Activated naive CD4-positive, alpha-beta T cell treated with anti-CD3 and anti-CD28 coated beads, Interleukin-2, amount 50 U/mL, for 16 hours (primary cell): ENCODE measurements at places on chromosomes 6 and 20.

DNA sequence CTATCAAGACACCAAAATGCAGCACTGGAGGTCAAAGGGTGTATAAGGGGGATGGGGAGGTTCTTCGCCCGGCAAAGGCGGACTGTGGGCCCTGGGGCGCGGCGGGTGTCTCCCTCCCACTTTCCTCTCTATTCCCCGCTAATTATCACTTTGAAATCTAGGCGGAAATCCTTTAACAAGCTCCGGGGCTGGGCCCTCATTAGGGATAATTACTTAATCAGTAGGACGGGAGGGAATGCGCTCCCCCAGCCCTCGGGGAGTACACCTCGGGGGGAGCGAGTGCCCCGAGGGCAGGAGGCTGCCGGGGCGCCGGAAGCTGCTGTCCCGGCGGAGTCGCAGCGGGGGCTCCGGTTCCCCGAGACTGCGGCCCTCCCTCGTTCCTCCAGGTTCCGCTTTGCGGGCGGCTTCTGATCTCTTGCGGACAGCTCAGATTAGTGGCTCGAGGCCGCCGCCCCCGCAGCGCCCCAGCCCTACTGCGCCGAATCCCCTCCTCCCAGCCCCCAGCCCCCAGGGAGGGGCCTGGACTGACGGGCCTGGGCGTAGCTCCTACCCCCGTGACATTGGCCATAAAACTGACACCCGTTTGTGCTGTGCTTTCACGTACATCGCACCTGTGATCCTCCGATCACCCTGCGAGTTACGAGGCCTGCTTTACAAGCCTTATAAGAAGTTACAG is 14.7 kb downstream of the MUCL3 start:
- peak; percentile 77 for DNase-seq

DNA sequence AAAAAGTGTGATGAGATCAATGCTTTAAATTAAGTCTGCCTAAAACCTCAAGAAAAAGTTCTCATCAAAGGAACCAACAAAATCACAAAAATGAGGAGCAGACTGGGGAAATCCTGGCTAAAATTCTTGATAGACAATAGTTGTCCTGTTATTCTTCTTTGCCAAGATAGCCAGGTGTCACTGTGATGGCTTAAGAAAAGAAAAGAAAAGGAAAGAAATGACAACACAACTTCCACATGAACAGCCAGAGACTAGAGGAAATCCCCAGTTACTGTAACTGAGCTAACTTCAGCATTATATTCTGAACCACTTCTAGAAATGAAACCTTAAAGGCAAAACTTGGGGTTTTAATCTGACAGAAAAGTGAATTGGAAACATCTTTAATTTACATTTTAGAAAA is 129.6 kb downstream of the CD24 start:
- DNase-seq, result no peak

DNA sequence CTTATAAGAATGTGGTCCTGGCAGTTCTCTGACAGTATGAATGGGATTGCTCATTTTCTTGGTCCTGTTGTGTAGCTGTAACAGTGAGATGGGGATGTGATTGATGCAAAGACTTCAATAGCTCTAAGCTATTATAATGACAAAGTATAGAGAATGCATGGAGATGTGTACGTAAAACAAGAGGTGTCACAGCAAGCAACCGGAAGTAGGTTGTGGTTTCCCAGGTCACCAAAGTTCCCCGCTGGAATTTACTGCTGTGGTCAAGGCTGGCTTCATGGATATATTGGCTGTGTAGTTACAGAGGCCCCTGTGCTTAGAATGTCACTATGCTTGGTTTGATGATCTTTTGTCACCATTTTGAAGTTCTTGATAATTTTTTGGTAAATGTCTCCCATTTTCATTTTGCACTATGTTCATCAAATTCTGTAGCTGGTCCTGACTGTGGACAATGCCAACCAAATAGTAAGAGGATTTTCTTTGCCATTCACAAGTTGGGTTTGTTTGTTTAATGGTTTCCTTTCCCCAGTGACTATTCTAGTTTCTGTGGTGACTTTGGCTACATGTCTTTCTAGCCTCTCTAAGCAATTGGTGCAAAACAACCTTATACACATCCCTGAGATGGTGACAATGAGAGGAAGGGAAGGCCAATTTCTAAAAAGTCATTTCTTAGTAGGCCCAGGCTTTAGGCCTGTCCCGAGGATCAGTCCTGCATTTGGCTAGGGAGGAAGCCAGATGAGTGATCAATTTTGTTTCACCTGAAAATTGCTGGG is 10.5 kb downstream of the DNAH8 start:
- DNase-seq, result no peak

DNA sequence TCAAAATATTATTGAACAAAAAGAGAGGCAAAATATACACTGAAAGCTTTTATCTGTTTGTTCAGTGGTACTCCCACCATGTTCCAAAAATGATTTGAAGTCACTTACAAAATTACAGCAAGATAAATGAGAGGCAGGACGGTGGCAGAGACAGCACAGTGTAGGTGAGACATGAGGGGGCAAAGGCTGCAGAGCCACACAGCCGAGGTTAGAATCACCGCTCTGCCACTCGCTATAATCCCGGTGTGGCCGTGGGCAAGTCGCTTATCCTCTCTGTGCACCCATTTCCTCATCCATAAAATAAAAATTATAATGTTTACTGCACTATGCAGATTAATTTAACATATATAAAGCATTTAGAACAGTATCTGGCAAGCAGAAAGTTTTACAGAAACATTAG is 140.1 kb upstream of the BEND6 start:
- DNase-seq, result no peak

DNA sequence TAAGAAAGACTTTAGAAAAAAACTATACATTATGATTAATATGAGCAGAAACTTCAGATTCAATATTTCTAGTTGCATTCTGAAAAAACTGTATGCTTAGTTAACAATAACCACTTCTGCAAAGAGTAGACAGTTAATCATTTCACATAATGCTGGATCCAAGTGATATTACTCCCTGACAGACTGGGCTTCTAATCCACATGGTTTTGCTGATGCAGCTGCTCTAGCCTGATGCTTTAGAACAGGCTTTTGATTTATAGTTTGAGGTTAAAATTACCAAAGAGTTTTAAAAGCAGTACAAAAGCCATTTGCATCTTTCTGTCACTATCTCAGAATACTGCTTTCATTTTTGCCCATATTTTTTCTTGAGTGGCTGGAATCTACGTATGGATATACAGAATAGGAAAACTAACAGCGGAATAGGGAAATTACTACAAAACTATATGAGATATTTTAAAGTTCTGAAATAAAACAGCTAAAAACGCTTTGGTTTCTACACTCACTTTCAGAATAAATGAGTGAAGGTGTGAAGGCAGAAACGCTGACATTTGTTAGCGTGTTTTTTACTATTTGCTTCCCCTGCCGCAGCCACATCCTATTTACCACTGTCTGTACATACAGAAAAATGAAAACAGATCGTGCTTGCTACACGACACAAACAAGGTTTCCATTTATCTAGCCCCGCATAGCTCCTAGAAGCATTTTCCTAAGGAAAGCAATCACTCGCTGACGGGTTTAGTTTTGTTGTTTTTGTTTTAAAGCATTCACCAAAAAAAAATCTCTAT is 61.7 kb downstream of the METTL24 start:
- no peak for DNase-seq

DNA sequence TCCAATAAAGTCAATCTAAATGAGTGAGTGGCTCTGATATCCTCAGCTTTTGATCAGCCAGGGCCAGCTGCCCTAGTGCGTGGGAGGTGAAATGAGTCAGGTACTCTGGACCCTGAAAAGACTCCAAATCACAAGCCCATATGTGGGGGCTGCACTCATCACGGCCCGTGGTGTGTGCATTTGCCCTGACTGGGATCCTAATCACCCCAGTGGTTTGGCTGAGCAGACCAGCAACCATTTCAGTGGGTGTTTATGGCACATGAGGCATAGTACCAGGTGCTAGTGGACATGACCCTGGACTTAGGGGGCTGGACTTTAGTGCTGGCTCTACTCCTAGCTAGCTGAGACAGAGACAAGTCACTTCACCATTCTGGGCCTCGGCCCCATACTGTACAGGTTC is 39.4 kb downstream of the SCML4 start:
- peak; percentile 29 for DNase-seq

- DNase-seq, result no peak
Measured at GRCh38 chr6:30463242-30463641, 26.1 kb upstream of the HLA-E start.

GRCh38 chr6:50030777-50031562 is 9.2 kb upstream of the DEFB110 start:
- DNase-seq, result no peak

GRCh38 chr20:38692436-38693411 is 31.6 kb upstream of the SLC32A1 start:
- peak; percentile 43 for DNase-seq

GRCh38 chr6:143676437-143677045 is 1.2 kb upstream of the PHACTR2 start:
- no peak for DNase-seq

- DNase-seq, result no peak
Measured at GRCh38 chr6:111069382-111070104, 17.8 kb upstream of the SLC16A10 start.

DNA sequence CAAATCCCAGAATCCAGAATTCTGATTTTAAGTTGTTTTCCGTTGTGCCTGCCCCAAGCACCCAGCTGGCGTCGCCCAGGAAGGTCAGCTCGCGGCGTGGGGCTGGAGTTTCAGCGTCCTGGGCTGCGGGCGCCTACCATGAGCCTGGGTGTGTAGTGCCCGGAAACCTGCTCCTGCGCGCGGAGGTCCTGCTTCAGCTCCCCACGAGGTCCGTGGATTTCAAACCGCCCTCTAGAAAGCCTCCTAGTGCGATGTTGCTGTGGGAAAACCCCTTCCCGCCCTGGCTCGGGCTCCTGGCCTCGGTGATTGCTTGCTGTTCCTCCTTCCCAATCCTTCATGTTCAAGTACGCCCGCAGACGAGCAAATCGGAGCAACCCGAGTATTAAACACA is 51.3 kb upstream of the NRN1 start:
- no peak for DNase-seq

- DNase-seq, result no peak
Measured at GRCh38 chr6:70834520-70834919, 122.3 kb downstream of the B3GAT2 start.

- no peak for DNase-seq
Measured at GRCh38 chr20:37526839-37527637, 638 bp downstream of the BLCAP start.

GRCh38 chr6:90107771-90108282 is 188.8 kb downstream of the BACH2 start:
- DNase-seq, result peak; percentile 54

GRCh38 chr6:292506-293192 is 362 bp downstream of the DUSP22 start:
- DNase-seq, result peak; percentile 71
